Activated CD4-positive, alpha-beta T cell treated with anti-CD3 and anti-CD28 coated beads for 4 hours (primary cell): ENCODE measurements at places on chromosomes 3 and 15.

DNA sequence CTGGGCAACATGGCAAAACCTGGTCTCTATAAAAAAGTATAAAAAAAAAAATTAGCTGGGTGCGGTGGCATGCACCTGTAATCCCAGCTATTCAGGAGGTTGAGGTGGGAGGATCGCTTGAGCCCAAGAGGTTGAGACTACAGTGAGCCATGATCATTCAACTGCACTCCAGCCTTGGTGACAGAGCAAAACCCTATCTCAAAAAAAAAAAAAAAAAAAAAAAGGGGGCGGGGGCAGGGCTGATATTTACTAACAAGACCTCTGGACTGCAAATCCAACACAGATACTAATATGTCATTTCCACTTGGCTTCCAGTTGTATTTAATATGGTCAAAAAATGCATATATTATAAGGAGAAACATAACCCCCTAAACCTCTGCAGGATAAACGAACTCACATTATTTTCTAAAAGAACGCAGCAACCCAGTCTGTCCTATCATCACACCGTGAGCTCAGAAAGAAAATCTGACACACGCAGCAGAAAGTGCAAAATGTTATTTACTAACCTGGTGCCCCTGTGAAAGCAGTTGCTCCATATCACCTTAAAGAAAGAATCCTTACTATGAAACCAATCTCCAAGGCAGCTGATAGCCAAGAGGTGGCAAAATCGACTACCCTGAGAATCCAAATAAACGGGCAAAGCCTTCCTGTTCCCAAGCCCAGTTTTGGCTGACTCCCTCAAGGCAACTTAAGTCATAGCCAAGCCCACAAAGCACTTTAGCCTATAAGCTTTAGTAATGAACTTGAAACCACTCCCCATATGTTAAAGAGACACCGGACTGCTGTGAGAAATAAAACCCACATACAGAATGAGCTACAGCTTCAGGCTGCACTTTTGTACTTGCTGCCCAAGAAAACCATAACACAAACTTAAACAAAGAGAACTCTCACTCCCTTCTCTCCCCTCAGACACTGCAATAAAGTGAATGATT, 39.3 kb downstream of the PLD1 start:
- DNase-seq: no peak

GRCh38 chr3:111769992-111770352, 89.1 kb upstream of the PHLDB2 start:
- no peak for DNase-seq

DNA sequence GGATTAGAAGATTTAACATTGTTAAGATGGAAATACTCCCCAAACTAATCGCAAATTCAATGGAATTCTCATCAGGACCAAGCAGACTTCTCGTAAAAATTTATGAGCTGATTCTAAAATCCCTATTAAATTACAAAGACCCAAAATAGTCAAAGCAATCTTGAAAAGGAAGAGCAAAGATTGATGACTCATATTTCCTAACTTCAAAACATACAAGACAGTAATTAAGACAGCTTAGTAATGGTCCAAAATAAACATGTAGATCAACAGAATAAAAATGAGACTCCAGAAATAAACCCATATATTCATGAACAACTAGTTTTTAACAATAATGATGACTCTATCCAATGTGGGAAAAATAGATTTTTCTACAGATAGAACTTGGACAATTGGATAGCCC, 148.7 kb downstream of the SI start:
- DNase-seq: no peak

GRCh38 chr3:141094790-141095545, 43.8 kb downstream of the SPSB4 start:
- no peak for DNase-seq

GRCh38 chr3:48042071-48042760, 26.0 kb upstream of the MAP4 start:
- DNase-seq: no peak

GRCh38 chr15:56040081-56041035, 46.9 kb upstream of the NEDD4 start:
- DNase-seq: peak; percentile 33

DNA sequence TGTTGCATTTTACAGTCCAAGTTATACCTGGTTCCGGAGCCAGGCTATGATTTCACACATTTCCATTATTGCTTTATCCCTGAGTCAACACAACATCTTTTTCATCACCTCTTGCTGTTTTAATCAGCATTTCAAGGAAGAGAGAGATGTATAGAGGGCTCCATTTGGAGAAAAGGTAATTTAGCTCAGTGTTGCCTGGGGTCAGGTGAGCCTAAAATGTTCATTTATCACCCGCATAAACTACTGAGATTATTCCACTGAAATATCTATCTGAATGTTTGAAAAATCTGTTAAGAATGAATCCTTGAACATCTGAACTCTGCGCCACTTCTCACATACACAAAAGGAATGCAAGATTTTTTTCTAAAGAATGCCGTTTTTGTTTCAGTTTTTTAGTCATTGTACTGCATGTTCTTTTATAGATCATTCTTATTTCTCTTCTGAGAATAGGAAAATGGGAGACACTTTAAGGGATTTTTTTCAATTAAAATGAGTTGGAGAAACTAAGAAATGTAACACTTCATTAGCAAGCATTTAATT, 51.5 kb upstream of the AGTR1 start:
- DNase-seq: no peak

DNA sequence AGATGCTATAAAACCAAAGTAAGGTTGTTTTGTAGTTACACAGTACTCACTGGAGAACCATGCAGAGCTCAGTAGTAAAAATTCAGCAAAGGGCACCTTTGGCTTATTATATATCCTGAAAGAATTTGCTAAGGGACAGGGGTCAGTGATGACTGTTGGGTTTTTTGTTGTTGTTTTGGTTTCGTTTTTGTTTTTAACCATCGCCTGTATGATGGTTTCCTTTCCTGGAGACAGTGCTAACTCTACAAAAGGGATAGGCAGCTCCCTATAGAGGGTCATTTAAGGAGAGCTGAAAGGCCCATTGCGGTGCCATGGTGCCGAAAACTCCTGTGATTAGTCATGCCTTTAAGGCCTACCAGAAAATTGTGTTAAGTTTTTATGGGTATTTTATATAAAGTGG, 118.2 kb upstream of the GOLIM4 start:
- no peak for DNase-seq

DNA sequence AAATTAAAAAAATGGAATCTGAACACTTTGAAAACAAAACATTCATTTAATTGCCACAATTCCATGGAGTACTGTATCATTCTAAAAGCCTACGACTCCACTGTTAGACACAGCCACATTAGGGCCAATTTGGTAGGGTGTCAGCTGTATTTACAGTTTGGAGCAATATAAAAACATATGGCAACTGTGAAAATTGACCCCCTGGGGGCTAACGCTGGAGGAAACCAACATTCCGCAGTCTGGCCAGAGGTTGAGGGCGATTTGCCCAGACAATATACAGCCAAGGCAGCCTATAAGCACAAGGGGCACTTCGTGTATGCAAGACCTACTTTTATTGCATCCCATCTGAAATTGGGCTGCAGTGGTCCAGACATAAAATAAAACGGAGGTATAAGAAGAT, 476.5 kb upstream of the WNT5A start:
- DNase-seq: no peak

DNA sequence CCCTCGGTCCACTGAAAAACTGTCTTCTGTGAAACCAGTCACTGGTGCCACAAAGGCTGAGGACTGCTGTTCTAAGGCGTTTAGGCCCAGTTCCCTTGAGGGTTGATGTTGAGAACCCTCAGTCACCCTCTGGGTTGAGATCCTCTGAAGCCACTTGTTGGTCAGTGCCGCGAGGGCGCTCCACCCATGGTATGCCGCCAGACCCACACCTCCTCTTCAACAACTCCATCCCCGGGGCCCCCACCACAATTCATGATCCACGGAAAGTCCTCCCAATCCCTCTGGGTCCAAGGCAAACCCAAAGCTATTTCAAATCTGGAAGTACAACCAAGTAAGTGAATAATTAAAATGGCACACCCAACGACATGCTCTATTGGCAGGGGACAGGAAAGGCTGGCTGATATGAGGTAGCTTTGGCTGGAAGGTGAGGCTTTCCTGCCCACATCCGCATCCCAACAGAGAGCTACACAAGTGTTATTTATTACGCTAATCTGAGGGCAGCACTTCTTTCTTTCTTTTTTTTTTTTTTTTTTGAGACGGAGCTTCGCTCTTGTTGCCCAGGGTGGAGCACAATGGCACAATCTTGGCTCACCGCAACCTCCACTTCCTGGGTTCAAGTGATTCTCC, 58.1 kb downstream of the XXYLT1 start:
- DNase-seq: no peak
